Metanephros (tissue), 2 donors: ENCODE measurements at places on chromosomes 3 and 15. TPM values are rescaled to one million over a fixed set of nuclear protein-coding genes. Genes with fewer than 3 reads are reported as not detected.

Gene HES1
- 91.4 TPM for total RNA-seq

Gene GOLGA8M
- total RNA-seq, result 3.7 TPM

Gene NLGN1
- 5.4 TPM for total RNA-seq

Gene PCOLCE2
- 6.0 TPM for total RNA-seq

Gene SUCLG2
- 48.3 TPM for total RNA-seq

Gene TMEM266
- total RNA-seq, result 6.3 TPM

Gene AHSG
- total RNA-seq, result 1.3 TPM

Gene CYP8B1
- 0.35 TPM for total RNA-seq
